ENCODE measurements at places on chromosomes 3 and 15. TPM values are rescaled to one million over a fixed set of nuclear protein-coding genes. Genes with fewer than 3 reads are reported as not detected.

DNA sequence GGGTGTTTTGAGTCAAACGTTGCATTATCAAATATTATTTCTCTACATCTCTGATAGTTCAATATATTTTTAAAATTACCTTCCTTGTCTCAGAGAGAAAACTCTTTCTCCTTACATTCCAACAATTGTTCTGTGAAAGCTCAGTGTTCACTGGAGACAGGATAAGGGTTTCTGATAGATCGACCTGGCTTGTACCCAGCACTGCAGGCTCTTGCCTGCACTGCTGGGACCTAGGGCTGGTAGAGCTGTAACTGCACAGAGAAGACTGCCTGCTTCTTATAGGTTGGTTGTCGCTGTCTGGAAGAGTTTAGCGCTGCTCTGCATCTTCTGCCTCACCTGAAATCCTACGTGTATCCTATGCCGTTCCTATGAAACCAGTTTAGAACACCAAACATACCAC, 249.9 kb upstream of the LRTM1 start:
- DNase-seq = no peak

- DNase-seq = no peak
These were observed 16.0 kb upstream of the CPEB1 start for GRCh38 chr15:82663186-82663600.

GRCh38 chr3:161050935-161051334, 54.2 kb downstream of the B3GALNT1 start:
- DNase-seq = no peak

DNA sequence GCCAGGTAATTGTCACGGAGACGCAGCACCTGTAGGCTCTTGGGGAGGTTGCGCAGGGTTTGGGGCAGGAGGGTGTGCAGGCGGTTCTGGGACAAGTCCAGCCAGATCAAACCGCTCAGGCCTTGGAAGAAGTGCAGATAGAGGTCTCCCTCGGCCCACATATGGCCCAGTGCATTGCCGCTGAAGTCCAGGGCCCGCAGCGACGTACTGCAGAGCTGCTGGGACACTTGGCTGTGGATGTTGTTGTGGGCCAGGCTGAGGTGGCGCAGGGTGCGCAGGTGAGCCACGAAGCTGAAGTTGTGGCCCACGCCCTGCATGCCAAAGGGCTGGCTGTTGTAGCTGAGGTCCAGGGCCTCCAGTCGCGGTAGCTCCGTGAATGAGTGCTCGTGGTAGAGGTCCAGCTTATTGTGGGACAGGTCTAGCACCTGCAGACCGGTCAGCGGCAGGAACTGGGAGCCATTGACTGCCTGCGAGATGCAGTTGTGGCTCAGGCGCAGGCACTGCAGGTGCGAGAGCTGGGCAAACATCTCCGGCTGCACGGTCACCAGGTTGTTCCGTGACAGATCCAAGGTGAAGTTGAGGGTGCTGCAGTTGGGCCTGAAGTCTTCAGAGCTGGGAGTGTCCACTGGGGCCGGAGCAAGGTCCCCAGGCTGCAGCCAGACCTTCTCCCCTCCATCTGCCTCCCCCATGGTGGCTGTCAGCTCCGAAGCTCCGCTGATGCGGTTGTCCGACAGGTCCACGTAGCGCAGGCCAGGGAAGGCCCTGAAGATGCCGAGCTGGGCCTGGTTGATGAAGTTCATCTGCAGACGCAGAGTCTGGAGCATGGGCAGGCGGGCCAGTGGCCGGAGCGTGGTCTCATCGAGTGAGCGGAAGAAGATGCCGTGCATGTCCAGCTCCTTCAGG, 2.9 kb downstream of the TLR9 start:
- no peak for DNase-seq

GRCh38 chr15:71925145-71925544, 114.8 kb downstream of the NR2E3 start:
- DNase-seq = no peak

GRCh38 chr3:72465853-72466252, 382.4 kb downstream of the SHQ1 start:
- no peak for DNase-seq

DNA sequence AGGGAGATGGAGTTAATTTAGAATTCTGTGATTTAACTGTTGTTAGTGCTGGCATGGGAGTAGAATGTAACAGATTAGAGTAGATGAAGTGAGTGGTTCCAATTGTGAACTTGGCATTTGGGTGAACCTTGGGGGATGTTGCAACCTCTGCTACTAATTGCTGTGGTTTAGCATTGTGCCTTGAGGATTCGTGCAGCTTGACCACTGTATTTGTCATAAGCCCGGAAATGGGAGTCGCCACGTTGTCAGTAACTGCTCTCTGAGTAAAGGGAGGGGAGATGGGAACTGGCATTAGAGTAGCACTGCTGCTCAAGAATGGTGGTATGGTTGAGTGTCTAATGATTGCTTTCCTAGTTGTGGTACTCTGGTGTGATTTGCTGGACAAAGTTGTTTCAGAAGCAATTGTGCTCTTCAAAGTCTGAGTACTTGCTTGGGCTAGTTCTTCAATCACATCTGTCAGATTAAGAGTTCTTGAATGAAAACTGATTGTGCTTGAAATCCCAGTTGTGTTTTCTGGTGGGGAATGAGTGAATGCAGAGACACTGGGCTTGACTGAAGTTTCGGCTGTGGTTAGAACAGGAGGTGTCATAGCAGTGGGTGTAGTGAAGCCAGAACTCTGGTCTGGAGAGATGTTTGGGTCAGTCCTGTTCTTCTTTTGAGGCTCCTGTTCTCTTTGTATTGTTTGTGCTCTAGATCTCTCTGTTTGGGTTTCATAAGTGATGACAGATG, 15.4 kb downstream of the IGSF10 start:
- no peak for DNase-seq

DNA sequence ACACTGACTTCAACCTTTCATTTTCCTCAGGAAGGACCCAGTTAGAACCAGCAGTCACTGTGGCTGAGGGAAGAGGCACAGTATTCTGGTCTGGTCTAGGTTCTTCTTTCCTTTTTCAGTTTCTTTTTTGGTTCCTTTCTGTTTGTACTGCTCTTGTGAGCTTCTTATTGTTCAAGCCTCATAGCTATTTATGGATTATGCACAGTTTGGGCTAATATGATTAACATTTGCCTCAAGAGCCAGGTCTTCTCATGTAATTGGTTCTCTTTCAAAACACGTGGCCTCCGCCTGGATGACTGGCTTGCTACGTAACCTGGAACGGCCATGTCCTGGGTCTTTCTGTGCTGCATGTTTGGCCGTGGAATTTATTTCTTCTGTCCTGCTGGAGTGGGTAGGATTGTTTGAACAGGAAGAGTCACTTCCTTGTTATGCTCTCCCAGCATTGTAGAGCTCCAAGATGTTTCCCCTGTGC, 43.3 kb downstream of the RBMS3 start:
- no peak for DNase-seq

DNA sequence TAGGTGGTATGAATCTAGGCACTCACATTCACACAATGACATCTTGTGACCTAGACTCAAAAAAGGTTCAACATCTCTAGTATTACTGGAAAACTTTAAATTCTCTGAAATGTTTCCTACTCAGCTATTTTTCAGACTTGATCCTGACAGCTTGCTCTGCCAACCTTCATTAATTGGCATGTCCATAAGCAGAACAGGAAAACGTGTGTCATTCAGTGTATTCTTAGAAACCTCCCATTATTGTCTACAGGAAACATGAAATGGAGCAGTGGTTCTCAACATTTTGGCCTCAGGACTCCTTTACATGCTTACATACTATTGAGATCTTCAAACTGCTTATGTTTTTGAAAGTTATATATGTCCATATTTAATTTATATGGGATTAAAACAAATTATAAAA, 363.2 kb downstream of the NAALADL2 start:
- DNase-seq = no peak

- DNase-seq = no peak
These were observed 132.7 kb upstream of the FAM3D start for GRCh38 chr3:58799271-58799670.

DNA sequence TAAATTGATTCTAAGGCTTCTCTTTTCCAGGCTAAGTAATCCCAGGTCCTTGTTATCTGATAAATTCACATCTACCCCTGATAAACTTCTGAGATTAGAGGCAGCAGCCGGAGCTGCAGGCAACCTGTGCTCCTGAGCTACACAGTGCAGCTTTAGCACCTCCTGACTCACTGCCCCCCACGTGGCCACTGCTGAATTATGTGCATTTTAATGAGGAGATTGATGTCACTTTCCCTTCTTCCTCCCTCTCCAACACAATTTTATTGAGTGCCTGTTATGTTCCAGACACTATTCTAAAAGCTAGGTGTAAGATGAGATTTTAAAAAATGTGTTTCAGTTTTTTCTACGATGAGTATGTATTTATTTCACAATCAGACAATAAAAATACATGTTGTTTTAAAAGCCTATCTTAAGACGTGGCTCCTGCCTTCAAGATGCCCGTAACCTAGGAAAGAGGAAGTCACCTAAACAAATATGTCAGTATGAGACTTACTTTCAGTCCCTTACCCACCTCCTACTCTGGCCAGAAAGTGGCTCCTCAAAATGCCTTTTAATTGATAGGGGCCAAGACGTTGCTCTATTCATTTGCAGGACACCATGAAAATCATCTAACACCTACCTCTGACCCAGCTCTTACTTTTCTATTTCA, 161.5 kb upstream of the PFN2 start:
- DNase-seq = no peak

DNA sequence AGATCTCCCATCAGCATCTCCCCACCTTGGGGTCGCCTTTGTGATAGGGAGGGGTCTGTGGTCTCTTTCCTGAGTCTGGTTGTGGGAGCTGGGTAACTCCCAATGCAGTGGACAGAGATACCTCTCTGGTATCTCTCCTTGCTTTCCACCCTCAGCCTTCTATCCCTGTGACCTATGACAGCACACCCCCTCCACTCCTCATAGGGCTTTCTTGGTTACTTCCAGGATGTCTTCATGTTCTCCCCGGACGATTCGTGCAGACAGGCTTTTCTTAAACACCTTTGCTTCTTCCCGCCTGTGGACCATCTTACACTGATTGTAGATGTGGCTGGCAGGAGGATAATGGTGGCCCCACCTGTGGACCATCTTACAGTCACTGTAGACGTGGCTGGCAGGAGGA, 14.2 kb upstream of the NRROS start:
- DNase-seq = no peak

GRCh38 chr3:170414202-170414663, 4.4 kb upstream of the CLDN11 start:
- DNase-seq = peak; percentile 46

Gene GOLGA6L7
- not detected for total RNA-seq

Gene TRH
- 16.4 TPM for total RNA-seq

Gene EXD1
- total RNA-seq = 0.09 TPM

Gene TRMT10C
- total RNA-seq = 19.0 TPM

Gene ACOX2
- 3.4 TPM for total RNA-seq

All from cerebellum (tissue), 4 donors.